Stimulated activated CD8-positive, alpha-beta memory T cell treated with anti-CD3 and anti-CD28 coated beads, Interleukin-12 subunit alpha, Interleukin-12 subunit beta, amount 100 ng/mL, for 4 hours (primary cell): ENCODE measurements at places on chromosomes 12 and 14.

- peak; percentile 75 for DNase-seq
Observed at GRCh38 chr14:56117765-56118610, at the start of gene PELI2. Gene PELI2, plus strand, starts transcription at chr14:56118411. Its CDS starts 250 bp downstream, at chr14:56118661.

DNA sequence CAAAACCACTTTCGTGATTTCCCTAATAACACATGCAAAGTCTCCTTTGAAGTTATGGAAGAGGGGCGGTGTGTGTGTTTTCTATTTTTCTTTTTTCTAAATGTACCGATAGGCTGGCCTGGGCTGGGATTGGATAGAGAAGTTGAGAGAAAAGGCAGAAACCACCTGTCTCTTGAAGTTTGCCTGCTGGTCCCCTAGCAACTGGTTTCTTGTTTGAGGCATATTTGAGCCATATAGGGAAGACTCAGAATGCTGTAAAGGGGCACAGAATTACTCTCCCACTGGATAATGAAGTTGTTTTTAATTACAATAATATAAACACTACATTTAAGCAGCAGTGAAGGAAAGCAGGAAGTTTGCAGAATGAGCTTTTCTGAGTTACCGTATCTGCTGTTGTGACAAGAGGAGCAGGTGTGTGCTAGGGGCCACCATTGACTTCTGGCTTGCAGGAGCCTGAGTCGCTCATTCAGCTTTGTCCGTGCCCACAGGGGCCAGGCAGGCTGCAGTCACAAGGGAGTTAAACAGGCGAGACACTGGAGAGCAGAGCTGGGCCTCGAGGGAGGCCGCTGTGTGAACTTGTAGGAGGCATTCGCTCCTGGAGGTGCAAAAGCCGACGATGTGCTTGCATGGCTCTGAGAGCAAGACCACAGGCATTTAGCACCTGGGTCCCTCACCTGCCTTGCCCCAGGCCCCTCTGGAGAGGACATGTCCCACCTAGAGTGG lies 173.8 kb upstream of the RGS6 start:
- no peak for DNase-seq

- no peak for DNase-seq
Observed at GRCh38 chr12:82659343-82660207, 27.1 kb upstream of the TMTC2 start.

DNA sequence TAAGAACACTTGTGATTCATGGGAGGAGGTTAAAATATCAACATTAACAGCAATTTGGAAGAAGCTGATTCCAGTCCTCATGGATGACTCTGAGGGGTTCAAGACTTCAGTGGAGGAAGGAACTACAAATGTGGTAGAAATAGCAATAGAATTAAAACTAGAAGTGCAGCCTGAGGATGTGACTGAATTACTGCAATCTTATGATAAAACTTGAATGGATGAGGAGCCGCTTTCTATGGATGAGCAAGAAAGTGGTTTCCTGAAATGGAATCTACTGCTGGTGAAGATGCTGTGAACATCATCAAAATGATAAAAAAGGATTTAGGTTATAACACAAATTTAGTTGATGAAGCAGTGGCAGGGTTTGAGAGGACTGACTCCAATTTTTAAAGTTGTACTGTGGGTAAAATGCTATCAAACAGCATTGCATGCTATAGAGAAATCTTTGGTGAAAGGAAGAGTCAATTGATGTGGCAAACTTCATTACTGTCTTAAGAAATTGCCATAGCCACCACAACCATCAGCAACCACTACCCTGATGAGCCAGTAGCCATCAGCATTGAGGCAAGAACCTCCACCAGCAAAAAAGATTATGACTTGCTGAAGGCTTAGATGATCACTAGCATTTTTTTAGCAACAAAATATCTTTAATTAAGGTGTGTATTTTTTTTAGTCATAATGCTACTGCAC lies 25.9 kb upstream of the MTERF2 start:
- DNase-seq: no peak

DNA sequence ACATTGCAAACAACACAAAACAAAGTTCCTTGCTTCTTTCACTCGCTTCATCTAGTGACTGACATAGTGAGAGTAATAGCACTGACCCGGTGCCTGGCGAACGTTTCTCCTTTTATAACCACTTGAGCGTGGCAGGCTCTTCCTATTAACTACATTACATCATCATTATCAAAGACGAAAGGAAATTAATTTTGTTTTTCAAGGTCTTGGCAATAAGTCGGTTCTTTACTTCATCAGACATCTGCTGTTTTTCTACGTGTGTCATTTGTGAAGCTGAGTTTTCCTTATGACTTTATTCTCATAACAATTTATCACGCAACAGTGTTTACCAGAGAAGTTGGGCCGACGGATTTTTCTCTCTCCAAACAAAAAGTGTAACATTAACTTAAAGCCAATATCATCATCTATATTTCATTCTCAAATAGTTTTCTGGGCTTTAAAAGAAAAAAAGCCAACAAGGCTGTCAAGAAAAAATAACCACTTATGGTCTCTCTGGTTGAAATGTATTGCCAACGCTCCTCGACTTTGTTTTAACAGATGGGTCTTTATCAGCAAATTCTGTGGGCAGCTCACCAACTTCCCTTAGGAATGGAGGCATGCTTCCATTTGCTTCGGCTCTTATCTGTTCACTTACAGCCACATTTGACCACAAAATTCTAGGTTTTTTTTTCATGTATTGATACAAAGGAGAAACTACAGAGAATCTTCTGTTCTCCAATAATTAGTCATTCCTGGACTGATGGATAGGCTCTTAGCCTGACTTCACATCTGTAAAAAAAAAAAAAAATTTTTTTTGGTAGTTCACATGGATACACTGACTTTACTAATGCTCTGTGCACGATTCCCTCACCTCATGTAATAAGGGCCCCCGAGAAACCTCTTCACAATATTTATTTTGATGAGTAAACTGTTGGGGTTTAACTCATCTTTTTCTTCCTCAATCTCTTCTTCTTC lies 97.1 kb upstream of the CDKN3 start:
- DNase-seq: no peak

GRCh38 chr14:61643555-61643954 lies 51.8 kb upstream of the HIF1A start:
- DNase-seq: no peak

DNA sequence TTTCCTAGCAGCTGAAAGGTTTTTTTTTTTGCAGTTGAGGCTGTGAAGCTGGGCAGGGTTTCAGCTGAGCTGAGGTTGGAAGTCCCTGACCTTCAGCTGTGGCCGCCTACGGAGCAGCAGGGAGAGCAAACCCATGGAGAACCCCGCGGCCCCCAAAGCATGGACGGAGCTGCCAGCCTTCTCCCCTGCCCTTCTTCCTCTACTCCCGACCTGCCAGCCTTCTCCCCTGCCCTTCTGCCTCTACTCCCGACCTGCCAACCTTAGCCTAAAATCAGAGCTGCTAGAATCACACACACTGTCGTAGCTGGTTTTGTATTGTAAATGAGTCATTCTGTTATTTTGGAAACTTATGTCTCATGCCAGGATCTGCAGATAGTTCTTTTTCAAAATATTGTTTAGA lies 74.6 kb downstream of the PPP2R5C start:
- DNase-seq: no peak
